ENCODE measurements at places on chromosomes 2 and 18. TPM values are rescaled to one million over a fixed set of nuclear protein-coding genes. Genes with fewer than 3 reads are reported as not detected.

Gene FOXI3
- total RNA-seq = not detected

Gene POTEC
- total RNA-seq = not detected

Gene C1QL2
- not detected for total RNA-seq

Gene ATP5F1A
- total RNA-seq = 2,251 TPM

Gene IL1RL1
- total RNA-seq = 1.1 TPM

Gene CYP27A1
- total RNA-seq = 9.1 TPM

- DNase-seq = no peak
Observed at GRCh38 chr2:140998577-140998976, 1132.2 kb downstream of the LRP1B start.

DNA sequence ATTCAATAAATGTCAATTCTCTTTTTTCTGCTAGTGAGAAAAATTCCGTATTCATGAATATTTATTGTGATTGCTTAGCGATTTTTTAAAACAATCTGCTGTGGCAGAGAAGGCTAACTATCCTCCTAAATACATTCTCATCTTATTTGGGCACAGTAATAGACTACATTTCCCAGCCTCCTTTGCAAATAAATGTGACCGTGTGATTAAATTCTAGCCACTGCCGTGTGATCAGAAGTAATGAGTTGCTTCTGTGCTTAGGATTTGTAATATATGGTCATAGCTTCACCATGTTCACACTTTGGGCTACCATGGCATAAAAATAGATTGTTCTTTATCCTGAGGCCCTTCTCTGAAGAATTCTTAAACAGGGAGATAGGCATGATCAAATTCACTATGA is 179.6 kb downstream of the FAM124B start:
- no peak for DNase-seq

- peak; percentile 44 for DNase-seq
Observed at GRCh38 chr2:232502911-232503808, 15.5 kb upstream of the ECEL1 start.

DNA sequence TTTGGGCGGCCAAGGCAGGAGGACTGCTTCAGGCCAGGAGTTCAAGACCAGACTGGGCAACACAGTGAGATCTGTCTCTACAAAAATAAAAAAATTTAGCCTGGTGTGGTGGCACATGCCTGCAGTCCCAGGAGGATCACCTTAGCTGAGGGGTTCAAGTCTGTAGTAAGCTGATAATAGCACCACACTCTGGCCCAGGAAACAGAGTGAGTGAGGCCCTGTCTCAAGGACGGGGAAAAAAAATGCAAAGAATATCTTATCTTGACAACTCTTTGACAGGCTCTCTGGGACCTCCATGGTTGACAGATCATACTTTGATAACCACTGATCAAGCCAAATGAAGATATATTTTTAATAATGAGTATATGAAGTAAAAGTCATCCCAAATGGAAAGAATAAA is 22.7 kb downstream of the USP34 start:
- no peak for DNase-seq

DNA sequence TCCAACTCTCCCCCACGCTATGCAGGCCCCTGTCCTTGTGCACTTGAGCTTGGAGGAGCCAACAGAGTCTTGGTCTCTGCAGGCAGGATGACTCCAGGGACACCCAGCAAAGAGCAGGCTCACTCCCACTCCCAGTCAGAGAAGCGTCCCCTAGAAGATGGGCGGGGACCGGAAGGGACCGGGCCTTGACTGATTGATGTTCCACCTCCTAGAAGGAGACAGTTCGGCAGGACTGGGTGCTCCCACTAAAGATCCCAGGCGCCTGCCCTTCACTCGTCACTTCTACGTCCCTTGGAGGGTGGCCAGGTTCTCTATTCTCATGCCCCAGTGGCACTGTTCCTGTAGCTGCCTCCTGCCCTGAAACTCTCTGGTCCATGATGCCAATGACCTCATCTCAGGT is 3.2 kb upstream of the SP100 start:
- no peak for DNase-seq

GRCh38 chr18:72848503-72849237 is 19.1 kb downstream of the NETO1 start:
- DNase-seq = no peak

DNA sequence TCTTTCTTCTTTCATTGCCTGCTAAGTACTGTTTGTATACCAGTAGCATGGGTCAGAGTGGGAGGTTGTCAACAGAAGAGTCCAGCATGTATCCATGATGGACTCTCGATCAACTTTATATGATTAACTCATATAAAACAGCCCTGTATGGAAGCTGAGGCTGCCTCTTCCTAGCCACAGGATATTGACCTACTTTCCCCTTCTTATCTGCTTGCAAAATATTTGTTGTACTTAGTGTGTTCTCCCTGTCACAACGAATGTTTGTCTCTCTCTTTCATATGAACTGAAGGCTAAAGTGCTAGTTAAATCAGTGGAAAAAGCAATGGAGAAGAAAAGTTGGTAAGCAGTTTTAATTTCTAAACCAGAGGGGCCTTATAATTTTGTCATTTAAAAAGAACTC is 17.8 kb downstream of the MYO1B start:
- no peak for DNase-seq

DNA sequence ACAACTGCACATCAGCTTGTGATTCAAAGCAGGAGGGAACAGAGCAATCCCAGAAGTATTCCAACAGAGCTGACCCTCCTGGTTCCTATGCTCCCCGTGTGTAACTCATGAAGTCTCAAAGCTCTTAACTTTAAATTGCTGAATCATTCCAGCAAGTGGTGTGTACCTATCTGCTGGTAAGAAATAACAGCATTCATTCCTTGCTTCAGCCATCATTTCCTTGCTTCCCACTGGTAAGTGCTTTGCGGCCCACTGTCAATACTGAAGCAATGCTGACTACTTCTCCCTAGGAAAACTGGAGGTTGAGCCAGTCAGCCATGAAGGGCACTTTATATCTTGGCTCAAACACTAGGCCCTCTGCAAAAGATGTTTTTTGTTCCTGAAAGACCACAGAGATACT is 222.4 kb downstream of the EXOC6B start:
- DNase-seq = no peak

DNA sequence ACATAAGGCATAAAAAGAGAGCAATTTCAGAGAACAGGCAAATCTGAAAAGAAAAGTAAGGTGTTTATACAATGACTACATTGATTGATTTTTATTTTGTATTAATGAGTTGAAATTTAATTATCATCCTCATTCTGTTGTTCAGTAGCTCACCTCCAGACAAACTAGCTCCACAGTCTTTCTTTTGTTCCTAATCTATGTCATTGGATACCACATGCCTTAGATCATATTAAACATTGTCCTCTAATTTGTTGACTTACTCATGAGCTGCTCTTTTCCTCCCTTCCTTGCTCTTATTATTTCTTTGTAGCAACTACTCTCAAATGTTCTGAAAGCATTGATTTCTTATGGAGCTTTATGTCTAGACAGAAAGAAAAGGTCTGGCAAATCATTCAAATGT is 185.5 kb upstream of the ZSWIM2 start:
- no peak for DNase-seq

DNA sequence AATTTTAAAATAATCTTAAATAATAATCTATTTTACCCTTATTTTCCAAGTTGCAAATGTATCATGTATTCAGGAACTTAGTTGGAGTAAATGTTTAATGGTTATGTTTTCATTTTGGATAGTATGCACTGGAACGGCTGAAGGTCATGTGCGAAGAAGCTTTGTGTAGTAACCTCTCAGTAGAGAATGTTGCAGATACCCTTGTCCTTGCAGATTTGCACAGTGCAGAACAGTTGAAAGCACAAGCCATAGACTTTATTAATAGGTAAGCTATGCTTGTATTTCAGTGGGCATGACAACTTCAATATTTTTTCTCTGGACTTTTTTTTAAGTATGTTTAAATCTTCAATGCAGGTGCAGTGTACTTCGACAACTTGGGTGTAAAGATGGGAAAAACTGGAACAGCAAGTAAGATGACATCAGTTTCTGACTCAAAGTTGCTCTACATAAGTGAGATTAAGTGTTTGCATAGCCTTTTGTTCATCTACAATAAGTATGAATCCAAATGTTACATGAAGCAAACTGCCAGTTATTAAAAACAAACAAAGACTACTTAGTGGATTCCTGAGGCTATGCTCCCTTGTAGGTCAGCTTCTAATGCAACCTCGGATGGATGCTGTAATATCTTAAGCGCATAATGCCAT is 63.1 kb downstream of the SPOPL start:
- DNase-seq = no peak

DNA sequence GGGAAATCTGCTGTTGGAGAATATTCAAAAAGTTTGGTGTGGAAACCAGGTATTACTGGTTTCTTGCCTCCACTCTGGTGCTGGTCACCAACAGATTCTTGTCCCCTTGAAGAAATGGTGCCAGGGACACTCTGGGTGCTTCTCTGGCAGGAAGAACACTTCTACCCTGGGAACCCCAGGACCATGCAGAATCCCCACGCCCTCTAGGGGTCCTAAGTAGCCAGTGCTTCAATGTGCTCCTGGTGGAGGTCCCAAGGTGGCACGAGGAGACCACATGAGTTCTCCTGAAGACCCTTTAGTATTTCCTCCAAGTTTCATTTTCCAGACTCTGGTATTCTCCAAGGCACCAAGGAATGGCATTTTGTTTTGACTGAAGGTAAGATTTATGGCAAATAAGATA is 380.6 kb downstream of the TSN start:
- no peak for DNase-seq

GRCh38 chr2:125172181-125172580 is 1147.1 kb downstream of the CNTNAP5 start:
- no peak for DNase-seq

GRCh38 chr18:78542204-78542603 is 437.4 kb upstream of the SALL3 start:
- peak; percentile 72 for DNase-seq

DNA sequence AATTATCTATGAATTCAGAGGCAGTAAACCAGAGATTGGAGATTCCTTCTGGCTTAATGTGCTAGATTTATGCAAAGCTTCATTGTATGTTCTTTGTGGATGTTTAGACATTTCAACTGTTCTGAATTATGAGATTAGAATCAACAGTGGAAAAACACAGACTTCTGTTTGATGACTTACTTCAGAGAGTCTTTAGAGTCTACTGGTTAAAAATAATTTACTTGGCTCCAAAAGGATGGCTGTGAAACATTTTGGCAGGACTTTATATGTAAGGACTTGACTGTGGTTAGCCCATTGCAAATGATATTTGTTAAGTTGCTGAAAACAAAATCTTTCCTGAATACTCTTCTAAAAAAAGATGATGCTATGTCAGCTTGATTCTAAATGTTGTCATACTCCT is 25.5 kb upstream of the LRRC30 start:
- DNase-seq = no peak

DNA sequence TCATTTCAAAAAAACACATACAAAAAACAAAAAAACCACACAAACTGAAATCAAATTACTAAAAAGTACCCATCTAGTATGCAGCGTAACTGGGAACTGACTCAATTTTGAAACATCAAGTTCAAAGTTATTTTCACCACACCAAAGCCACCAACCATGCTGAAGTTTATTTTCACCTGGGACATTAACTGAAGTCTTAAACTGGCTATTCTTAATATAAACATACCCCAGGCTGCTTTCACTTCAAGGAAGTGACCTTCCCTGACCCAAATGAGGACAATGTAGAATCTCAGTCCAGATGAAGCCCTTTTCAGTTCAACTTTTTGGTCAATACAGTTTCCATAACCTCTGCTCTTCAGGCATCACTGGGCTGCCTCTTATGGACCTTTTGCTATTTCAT is 84.6 kb downstream of the PIGN start:
- DNase-seq = no peak

DNA sequence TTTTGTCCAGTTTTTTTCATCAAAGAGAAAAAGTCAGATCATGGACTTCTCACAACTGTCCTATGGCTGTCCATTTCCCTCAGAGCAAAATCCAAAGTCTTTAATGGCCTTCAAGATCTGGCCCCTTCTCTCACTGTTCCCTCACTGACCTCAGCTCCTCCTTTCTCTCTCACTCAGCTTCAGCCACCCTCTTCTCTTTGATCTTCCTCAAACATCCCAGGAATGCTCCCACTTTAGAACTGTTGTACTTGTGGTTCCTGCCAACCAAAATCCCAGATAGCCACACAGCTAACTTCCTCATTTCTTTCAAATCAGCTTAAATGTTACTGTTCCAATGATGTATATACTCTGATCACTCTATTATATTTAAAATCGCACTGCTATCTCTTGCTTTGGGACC is 82.9 kb downstream of the NUP35 start:
- no peak for DNase-seq

DNA sequence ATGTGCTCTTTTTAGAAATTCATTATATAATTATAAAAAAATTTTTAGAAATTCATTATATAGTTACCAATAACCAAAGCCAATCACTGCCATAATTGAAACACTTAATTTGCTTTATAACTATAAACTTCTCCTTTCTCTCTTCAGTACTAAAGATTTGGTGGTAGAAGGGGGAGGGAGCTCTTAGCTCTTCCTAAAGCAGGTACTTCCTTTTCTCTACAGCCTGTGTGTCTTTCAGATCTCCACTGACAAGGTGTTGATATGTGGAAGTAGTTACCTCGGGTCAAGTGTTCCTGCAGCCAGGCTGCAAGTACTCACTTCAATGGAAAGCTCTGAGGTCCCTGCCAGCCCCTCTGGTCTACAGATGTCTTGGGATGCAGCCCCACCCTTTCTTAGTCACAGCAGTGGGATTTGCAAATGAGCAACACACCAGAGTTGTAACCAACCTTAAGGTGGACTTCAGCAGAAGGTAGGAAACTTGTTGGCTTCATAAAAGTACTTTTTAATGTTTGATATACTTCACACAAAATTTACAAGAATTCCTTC is 690.0 kb downstream of the ARHGAP15 start:
- no peak for DNase-seq

DNA sequence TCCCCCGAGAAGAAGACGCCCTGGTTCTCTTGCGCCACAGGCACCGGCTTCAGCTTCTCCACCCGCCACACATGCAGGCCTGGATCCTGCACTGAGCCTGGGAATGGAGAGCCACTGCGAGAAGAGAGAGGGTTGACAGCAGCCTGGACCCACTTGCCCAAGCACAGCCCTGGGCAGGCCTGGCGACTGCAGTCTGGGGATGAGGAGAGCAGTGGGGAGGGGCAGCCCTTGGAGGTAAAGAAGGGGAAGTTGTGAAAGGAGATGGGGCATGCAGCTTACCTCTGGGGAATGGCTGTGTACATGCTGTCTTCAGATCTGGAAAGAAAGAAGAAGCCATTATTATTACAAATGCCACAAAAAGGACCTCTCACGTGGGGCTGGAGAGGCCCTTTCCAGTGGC is 8.3 kb downstream of the CAPG start:
- no peak for DNase-seq

DNA sequence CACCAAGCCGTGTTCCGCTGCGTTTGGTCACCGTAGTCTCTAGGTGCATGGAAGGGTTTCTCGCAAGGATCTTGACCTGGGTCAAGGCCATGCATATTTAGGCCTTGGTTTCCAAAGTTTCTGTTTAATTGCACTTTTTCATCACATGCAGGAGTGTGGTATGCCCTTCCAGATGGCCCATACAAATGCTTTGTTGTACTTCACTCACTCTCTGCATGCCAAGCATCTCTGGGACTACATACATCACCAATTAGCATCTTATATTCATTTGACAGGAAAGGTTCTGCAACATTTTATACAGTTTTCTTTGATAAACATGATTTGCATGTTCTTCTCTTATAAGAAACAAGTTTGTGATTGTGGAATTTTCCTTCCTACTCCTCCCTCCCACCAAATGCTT is 132.8 kb upstream of the KLHL14 start:
- DNase-seq = no peak

- no peak for DNase-seq
Observed at GRCh38 chr18:68707646-68708045, 7.3 kb downstream of the TMX3 start.
